Endodermal cell (in vitro differentiated cells): ENCODE measurements at places on chromosomes 6 and 20.
A peak's percentile ranks its signal among the peaks of the same experiment; 100 is the strongest.

DNA sequence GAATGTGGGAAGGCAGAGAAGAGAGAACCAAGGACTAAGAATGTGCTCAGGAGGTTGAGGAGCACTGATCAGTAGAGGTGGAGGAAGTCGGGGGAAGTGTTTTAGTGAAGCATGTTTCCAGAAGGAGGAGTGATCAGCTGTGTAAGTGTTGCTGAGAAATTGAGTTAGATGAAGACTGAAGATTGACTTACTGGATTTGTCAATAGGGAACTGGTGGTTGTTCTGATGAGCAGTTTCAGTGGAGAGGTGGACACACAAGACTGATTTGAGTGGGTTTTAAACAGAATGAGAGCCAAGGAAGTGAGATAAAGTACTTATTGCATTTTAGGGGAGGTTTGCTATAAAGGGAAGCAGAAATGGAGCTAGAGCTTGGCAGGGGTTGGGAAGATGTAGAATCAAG is 182.6 kb downstream of the CDKAL1 start:
- no peaks in the 10 kb centered on the region for H3K27me3 ChIP-seq
- H3K27ac ChIP-seq: no peak overlapping the region
- H3K36me3 ChIP-seq: no peaks in the 10 kb centered on the region
- DNase-seq: no peak
- H3K4me1 ChIP-seq: peaks cover under 1% of the 10 kb centered on the region

DNA sequence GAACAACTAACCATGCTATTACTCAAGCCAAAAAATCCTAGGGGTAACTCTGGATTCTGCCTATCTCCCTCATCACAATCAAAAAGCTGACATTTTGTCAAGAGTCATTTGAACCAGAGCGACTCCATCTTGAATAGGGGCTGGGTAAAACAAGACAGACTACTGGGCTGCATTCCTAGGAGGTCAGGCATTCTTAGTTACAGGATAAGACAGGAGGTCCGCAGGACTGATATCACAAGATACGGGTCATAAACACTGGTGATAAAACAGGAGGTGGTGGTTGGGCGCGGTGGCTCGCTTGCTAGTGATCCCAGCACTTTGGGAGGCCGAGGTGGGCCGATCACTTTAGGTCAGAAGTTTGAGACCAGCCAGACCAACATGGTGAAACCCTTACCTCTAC is 32.2 kb downstream of the C6orf52 start:
- H3K36me3 ChIP-seq: no peaks in the 10 kb centered on the region
- H3K4me3 ChIP-seq: no peak overlapping the region
- H3K27me3 ChIP-seq: no peaks in the 10 kb centered on the region

GRCh38 chr6:112216662-112217551 is 37.5 kb downstream of the LAMA4 start:
- no peak overlapping the region for H3K4me3 ChIP-seq
- DNase-seq: no peak
- peaks cover 24% of the 10 kb centered on the region for H3K4me1 ChIP-seq
- no peak overlapping the region for H3K27ac ChIP-seq
- H3K36me3 ChIP-seq: no peaks in the 10 kb centered on the region

- no peak for DNase-seq
- H3K4me1 ChIP-seq: no peaks in the 10 kb centered on the region
- no peaks in the 10 kb centered on the region for H3K27me3 ChIP-seq
These were observed 155.9 kb downstream of the SLC24A3 start for GRCh38 chr20:19368351-19368750.

DNA sequence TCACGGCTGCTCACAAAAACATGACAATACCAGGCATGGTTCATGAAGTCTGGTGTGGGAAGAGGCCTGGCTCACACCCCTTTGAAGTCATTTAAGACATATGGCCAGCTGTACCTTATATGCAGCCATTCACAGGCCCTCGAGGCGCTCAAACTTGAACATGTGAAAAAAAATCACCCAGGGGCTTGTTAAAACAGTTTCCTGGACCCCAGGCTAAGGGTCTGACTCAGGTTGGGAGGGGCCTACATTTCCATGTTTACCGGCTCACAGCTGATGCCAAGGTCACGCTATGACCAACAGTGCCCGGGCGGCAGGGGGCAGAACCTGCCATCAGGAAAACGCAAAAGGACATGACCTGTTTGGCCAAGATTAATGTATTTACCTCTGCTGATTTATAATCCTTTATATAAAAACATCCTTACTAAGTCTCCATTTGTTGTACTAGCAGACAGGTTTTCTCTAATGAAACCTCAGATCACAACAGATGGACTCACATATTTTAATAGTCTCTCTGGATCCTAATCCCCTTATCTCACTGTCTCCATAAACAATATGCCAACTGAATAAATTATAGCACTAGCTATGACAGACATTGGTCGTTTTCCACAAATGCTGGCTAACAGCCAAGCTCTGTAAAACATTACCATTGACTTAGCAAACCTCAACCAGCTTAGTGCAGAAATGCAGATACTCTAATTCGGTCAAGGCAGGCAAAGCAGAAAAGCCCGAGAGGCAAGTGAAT is 19.9 kb downstream of the EZR start:
- H3K27me3 ChIP-seq: no peaks in the 10 kb centered on the region
- H3K4me1 ChIP-seq: peaks cover 9% of the 10 kb centered on the region
- H3K27ac ChIP-seq: peak overlapping the region; percentile 40

GRCh38 chr20:37314099-37314498 is 24.6 kb downstream of the MANBAL start:
- no peaks in the 10 kb centered on the region for H3K27me3 ChIP-seq
- DNase-seq: no peak
- H3K4me3 ChIP-seq: no peak overlapping the region
- H3K36me3 ChIP-seq: peaks cover 46% of the 10 kb centered on the region
